ENCODE measurements at places on chromosomes 2 and 18. TPM values are rescaled to one million over a fixed set of nuclear protein-coding genes. Genes with fewer than 3 reads are reported as not detected.

DNA sequence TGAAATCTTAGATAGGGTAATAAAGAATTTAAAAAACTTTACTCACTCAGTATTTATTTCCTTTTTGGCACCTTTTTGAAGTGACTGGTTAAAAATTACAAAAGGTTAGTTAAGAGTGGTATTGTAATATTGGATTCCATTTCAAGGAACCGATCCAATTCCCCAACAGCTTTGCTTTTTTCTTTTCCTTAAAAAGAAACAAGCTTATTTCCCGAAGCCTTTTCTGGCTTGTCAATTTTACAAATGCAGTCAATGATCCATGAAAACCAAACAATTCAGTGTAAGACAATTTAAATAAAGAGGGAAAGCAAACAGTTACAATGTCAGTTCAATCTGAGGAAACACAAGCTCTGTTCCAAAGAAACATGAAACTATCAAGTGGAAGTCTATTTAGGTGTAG lies 200.2 kb downstream of the RIT2 start:
- no peak for DNase-seq

GRCh38 chr18:46705521-46705920 lies 48.5 kb upstream of the LOXHD1 start:
- DNase-seq: no peak

TMEM178A gene
- total RNA-seq: 2.0 TPM

RESP18 gene
- not detected for total RNA-seq

UGT1A10 gene
- total RNA-seq: not detected

ASAP2 gene
- 55.2 TPM for total RNA-seq

- DNase-seq: no peak
These were observed 37.6 kb upstream of the PLEKHM3 start for GRCh38 chr2:208062961-208063360.

DNA sequence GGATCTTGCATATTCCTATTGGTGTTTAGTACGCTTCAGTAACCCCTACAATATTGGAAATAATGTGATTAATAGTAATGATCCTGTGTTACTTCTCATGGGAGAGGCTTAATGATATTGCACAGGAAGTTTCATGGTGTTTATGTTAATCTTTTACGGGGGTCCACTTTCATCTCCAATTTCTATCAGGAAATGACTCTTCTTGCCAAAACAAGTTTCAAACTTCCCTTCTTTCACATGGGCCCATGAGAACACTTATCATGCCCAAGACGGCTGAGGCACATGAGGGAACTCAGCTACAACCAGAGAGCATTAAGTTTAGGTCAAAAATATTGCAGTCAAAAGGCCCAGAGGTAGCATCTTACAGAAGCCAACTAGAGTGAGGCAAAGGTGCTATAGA lies 7.6 kb downstream of the ERBB4 start:
- no peak for DNase-seq
